ENCODE measurements at places on chromosomes 1 and 21. TPM values are rescaled to one million over a fixed set of nuclear protein-coding genes. Genes with fewer than 3 reads are reported as not detected.

DNA sequence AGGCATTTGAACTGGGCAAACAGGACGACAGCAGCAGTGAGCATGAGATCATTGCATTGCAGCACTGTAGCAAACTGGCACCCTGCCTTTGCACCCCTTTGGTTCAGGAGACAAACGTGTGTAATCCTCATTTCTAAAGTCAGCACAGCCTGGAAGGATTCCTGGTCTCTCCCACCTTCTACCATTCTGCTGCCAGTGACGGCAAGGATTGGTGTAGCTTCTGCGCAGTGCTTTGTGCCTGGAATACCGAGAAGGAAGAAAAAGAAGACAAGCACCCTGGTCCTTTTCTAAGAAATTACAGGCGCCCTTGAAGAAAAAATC lies 805.3 kb downstream of the USP25 start:
- peak; percentile 87 for DNase-seq

FAM110D gene
- 3.8 TPM for total RNA-seq

CD5L gene
- not detected for total RNA-seq

GRCh38 chr1:151157067-151157531 lies 650 bp downstream of the TNFAIP8L2 start:
- DNase-seq, result peak; percentile 87

CYYR1 gene
- 13.8 TPM for total RNA-seq

GRCh38 chr1:10839188-10839770 lies 42.8 kb upstream of the CASZ1 start:
- no peak for DNase-seq

FAM167B gene
- 5.4 TPM for total RNA-seq

- no peak for DNase-seq
These were observed 1.5 kb downstream of the RPS6KA1 start for GRCh38 chr1:26530895-26531598.

GRCh38 chr1:183575606-183576005 lies 14.7 kb downstream of the NCF2 start:
- DNase-seq, result no peak

CLCA4 gene
- 0.13 TPM for total RNA-seq

ATAD3C gene
- 0.51 TPM for total RNA-seq

DNA sequence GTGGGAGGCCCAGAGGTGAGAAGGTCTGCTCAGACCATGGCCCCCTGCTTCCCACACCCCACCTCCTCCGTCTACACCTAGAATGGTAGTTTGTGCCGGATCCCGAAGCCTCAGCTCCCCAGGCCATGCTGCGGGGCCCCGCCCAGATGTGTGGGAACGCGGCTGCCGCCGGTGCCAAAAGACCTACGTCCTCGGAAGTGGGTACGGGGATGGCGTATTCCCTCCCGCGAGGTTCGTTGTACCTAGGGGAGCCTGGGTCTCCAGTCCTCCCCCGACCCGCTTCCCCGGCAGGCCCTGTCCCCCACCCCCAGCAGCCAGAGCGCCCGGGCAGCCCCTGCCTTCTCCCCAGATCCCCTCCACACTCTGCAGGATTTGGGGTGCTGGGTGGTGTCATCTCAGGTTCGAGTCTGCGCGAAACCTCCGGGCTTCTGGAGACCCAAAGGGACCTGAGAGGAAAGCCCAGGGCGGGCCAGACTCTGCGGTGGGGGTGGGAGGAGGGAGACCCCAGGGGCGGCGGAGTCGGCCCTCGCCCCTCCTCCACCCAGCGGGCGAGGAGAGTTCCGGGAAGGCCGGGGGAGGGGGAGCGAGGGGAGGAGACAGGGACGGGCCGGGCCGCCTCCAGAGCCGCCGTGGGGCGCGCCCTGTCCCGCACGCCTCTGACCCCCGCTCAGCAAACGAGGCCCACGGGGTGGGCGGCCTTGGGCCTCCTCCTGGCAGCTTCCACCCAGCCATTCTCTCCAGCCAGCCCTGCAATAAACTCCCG lies 6.2 kb upstream of the PRDM16 start:
- peak; percentile 69 for DNase-seq

DNA sequence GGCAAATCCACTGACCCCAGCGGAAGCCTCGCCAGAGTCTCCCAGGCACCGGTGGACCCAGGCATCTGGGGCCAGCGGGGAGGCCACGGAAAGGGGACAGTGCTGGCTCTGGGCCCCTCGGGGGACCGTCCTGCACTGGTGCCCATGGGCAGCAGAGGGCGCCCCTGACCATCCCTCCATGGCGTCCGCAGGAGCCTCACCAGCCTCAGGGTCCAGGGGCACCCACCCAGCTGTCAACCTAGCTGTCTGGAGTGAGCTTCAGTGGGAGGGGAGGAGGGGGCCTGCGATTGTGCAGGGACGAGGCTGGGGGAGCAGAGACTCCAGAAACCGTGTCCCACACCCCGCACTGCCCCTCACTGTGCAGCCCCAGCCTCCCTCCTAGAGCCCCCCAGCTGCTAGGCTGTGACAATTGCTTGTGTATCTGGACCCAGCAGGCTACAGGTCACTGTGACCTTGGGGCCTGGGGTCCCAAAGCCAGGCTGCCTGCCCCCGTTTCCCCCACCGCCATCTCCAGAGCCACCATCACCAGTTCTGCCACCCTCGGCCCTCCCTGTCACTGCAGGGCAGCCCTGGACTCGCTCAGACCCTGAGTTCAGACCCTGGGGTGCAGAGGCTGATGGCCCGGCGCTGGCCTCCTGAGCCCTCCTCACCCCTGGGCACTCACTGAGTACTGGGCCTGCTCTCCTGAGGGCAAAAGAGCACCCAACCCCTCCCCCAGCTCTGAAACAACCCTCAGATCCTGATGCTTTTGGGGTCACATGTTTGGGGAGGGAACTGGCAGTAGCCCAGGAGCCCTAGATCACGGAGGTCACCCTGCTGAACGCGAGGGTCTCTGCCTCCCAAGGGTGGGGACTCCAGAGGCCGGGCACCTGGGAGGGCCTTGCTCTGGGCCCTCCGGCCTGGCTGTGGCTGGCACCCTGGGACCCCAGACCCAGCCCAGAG lies 10.6 kb upstream of the COL6A1 start:
- DNase-seq, result no peak

CLK2 gene
- 24.7 TPM for total RNA-seq

KLF17 gene
- not detected for total RNA-seq

DNA sequence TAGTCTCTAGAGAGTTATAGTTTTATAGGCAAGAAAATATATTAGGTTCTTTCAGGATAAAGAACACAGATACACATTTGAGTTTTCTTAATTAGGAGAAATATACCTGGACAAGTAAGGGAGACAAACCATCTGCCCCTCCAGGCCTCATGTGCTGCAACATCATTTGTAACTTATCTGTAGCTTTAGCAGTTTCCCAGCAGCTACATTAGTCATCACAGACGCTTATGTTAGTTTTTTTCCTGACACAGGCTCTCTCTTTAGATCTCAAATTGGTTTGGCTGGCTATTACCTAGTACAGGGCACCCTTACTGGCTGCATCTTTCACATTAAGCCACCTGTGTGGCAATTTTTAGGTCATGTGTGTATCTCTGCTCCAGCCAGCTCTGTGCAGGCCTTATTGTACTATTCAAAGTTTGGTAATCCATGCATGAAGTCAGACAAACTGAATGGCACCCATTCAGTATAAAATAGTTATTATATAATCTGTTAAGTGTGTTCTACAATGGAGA lies 25.9 kb downstream of the GNPAT start:
- DNase-seq, result no peak

TOR3A gene
- 8.7 TPM for total RNA-seq

IGFN1 gene
- 0.05 TPM for total RNA-seq

- DNase-seq, result peak; percentile 91
These were observed 19.7 kb upstream of the LMX1A start for GRCh38 chr1:165376041-165376810.

DNA sequence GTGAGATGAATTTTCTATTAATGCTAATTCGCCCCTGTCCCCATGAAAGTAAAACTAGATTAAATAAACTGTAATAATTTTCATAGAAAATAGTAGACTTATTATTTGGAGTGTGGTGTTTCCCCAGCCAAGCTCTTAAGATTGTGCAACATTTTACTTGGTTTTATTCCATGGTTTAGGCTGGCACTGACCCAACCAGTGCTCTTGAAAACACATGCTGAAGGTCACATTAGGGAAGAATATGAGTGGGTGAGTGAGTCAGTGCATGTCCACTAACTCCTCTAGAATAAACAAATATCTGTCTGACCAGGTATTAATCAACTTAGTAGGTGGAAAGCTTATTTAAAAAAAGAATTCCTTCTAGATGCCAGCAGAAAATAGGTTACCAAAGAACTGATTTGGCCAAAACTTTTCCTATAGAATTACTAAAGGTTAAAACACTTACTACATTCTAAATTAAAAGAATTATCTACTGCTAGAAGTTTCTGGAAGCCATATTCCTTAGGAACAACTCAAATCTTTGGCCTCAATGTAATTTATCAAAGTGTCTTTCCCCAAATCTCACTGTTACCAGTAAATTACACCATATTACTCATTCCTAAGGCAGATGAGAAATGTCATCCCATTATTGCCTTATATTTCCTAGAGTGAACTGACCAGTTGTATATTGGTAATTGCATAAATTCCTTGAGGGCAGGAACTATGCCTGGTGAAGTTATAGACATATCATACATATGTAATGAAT lies 89.7 kb upstream of the RGS1 start:
- DNase-seq, result no peak

ZFP69B gene
- total RNA-seq, result 1.3 TPM

GRCh38 chr1:192707978-192708547 lies 72.1 kb downstream of the RGS13 start:
- DNase-seq, result no peak

DNA sequence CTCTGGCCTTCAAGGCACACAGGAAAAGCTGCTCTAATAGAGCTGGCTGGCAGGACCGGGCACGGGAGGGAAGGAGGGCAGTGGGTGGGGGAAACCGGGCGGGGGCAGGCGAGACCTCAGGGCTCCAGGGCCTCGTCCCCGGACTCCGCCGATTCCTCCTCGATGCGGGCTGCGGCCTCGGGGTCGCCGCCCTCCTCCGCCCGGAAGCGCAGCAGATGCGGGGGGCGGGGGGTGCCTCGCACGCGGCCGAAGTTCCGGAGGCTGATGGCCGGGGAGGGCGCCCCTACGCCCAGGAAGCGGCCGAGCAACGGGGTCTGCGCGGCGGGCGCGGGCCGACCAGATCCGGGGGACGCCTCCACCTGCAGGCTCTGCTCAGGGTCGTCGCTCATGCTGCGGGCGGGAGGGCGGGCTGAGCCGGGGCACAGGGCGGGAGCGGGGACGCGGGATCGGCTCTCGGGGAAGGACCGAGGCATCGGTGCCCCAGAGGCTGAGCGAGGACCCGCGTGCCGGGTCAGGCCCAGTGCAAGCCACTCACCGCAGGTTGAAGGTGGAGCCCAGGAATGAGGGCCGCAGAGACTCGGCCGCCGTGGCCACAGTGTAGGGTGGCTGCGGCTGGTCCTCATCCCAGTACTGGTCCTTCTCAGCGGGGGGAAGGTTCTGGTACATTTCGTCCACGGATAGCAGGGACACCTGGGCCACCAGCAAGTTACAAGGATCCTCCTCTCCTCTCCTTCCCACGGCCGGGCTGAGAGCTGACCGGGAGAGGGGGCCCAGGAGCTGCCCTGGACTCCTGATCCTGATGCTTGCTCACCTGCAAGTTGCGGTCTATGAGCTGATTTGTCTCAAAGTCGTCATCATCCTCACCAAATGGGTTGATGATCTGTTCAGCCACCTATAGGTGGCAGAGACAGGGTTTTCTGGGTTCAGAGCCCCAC lies 3.6 kb downstream of the BEST4 start:
- DNase-seq, result no peak

DNA sequence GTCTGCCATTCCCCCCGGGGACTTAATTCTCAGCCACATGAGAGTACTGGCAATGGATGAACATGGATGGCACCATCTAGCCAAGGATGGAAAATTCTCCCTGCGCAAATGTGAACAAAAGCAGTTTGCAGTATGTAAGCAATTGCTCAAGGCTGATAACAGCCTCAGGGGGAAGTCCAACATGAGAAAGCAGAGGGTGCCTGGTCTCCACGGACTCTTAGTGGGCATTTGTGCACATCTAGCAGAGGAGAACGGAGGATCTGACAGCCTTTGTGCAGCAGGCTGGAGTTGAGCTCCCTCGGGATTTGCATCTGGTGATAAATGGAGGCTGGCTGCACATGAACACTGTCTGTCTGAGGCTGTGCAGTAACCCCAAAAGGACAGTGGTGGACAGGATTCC lies 13.9 kb upstream of the OLIG1 start:
- DNase-seq, result no peak

DNA sequence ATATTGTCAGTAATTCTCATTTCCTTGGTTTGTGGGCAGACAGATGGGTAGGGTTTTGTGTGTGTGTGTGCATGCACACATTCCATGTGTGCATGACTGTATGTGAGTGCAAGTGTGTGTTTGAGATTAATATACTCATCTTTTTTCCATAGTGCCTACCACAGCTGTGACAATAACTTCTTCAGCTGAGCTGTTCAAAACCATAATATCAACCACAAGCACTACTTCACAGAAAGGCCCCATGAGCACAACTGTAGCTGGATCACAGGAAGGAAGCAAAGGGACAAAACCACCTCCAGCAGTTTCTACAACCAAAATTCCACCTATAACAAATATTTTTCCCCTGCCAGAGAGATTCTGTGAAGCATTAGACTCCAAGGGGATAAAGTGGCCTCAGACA lies 149.3 kb downstream of the ADGRL2 start:
- no peak for DNase-seq

GRCh38 chr1:156291226-156292061 lies 4.0 kb downstream of the GLMP start:
- DNase-seq, result peak; percentile 96

DNA sequence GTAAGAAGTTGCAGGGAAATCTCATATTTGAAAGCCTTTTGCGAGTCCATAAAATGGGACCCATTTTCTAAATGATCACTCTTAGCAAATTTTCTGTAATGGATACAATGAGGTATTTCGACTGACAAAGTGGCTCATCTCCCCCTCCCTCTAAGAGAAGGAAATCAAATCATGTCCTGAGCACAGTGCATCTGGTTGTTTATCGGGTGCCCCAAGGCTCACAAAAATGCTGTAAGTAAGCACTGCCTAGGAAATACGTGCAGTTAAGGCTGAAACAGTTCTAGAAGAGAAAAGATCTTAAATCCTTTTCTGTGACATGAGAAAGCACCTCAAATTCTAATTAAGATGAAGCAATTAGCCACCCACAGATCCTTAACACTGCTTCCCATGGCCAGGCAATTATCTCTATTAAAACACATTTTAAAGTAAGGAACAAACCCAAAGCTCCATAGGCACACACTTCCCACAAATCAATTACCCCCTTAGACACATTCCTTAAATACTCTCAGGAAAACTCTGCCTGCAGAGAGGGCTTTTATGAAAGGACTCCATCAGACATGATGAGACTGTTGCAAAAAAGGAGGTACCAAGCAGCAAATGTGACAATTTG lies 216.3 kb downstream of the KCNH1 start:
- DNase-seq, result no peak

Measured in cardiac septum (tissue), 1 donor.